ENCODE measurements at places on chromosomes 1 and 21. TPM values are rescaled to one million over a fixed set of nuclear protein-coding genes. Genes with fewer than 3 reads are reported as not detected.

EPS8L3 gene
- not detected for total RNA-seq

LRRIQ3 gene
- not detected for total RNA-seq

TSSK3 gene
- total RNA-seq: 1.8 TPM

LCE1E gene
- not detected for total RNA-seq

TCHH gene
- not detected for total RNA-seq

GRCh38 chr1:5780324-5780716, 211.9 kb downstream of the NPHP4 start:
- H3K27ac ChIP-seq: no peak overlapping the region
- H3K36me3 ChIP-seq: no peaks in the 10 kb centered on the region
- no peaks in the 10 kb centered on the region for H3K4me1 ChIP-seq

DNA sequence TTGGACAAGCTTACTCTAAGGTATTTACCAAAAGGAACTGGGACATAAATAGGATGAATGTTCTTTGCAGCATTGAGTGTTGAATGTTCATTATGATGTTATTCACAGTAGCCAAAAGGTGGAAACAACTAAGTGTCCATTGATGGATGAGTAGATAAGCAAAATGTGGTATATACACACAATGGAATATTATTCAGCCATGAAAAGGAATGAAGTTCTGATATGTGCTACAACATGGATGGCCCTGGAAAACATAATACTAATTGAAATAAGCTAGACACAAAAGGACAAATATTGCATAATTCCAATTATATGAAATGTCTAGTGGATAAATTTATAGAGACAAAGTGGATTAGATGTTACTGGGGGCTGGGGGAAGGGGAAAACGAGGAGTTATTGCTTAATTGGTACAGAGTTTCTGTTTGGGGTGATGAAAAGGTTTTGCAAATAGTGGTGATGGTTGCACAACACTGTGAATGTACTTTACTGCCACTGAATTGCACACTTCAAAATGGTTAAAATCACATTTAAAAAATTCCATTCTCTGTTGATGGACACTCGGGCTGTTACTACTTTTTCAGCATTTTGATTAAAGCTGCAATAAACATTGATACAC, 2.9 kb downstream of the MTARC1 start:
- peaks cover 42% of the 10 kb centered on the region for H3K4me1 ChIP-seq
- no peak overlapping the region for H3K4me3 ChIP-seq
- no peaks in the 10 kb centered on the region for H3K36me3 ChIP-seq
- no peak overlapping the region for H3K27ac ChIP-seq
- no peak for DNase-seq

DNA sequence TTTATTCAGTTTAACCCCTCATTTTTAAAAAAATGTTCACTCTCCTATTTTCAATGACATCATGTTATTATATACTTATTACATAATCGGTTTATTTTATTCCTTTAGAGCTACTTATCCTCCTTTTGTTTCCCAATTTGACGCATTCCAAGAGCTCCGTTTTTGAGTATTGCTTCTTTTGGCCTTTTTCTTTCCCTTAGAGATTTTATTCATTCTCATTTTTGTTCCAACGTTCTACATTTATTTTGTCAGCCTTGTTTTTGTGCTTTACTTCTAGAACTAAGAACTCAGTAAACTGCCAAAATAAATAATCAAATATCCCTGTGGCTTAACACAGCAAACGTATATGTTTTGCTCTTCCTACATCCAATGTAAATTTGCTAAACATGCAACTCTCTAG, 769.1 kb downstream of the NCAM2 start:
- no peaks in the 10 kb centered on the region for H3K36me3 ChIP-seq
- DNase-seq: no peak
- no peaks in the 10 kb centered on the region for H3K27me3 ChIP-seq

GRCh38 chr21:31730712-31731055, 1.2 kb downstream of the SCAF4 start:
- H3K27me3 ChIP-seq: no peaks in the 10 kb centered on the region
- peak overlapping the region; percentile 99 for H3K27ac ChIP-seq
- no peaks in the 10 kb centered on the region for H3K36me3 ChIP-seq
- peaks cover 46% of the 10 kb centered on the region for H3K4me1 ChIP-seq
- peak overlapping the region; percentile 94 for H3K4me3 ChIP-seq
- DNase-seq: no peak

GRCh38 chr1:219020386-219020785, 153.3 kb upstream of the LYPLAL1 start:
- no peak for DNase-seq
- H3K36me3 ChIP-seq: no peaks in the 10 kb centered on the region
- H3K27ac ChIP-seq: no peak overlapping the region
- H3K27me3 ChIP-seq: no peaks in the 10 kb centered on the region
- H3K4me1 ChIP-seq: no peaks in the 10 kb centered on the region

Data from gastrocnemius medialis (tissue), 4 donors.